B cell (primary cell): ENCODE measurements at places on chromosomes 1 and 21. TPM values are rescaled to one million over a fixed set of nuclear protein-coding genes. Genes with fewer than 3 reads are reported as not detected.
A peak's percentile ranks its signal among the peaks of the same experiment; 100 is the strongest.

DNA sequence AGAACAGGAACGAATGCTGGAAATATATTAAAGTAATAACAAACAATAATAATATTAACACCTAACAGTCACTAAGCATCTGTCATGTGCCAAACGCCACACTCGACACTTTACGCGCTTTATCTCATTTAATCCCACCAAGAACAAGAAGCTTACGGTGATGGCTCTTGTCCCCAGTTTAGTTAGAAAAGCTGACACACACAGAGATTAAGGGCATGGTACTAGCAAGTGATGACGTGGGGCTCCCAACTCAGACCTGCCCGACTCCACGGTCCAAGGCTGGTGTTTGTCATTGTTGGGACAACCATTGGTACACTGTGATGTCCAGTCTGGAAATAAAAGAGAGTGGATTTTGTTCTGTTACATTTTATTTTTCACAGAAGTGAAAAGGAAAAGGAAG is 41.1 kb upstream of the KIF26B start:
- H3K27ac ChIP-seq: no peak overlapping the region
- no peak overlapping the region for H3K4me3 ChIP-seq
- no peak for DNase-seq
- H3K36me3 ChIP-seq: no peaks in the 10 kb centered on the region

- H3K36me3 ChIP-seq: peaks cover 4% of the 10 kb centered on the region
- no peaks in the 10 kb centered on the region for H3K27me3 ChIP-seq
- H3K4me1 ChIP-seq: peaks cover 86% of the 10 kb centered on the region
- H3K27ac ChIP-seq: peak overlapping the region; percentile 58
- H3K4me3 ChIP-seq: no peak overlapping the region
These were observed 17.7 kb downstream of the PTPRC start for GRCh38 chr1:198656500-198656932.

Gene CCDC24
- total RNA-seq: 18.0 and 18.4 TPM in 2 replicates

DNA sequence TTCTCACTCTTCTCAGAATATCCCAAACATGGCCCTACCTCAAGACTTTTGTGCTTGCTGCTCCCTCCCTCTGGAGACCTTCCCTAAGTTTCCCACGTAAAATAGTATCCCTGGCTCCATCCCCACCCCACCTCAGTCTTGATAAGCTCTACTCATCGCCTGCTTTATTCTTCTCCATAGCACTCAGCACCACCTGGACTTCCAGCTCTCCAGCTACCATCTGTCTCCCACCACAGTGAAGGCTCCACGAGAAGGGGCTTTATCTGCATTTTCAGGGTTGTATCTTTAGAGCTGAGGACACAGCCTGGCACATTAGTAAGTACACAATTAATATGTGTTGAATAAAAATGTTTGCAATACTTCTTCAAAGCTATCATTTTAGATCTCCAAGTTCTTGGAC is 37.8 kb downstream of the MAB21L3 start:
- H3K27me3 ChIP-seq: no peaks in the 10 kb centered on the region
- no peak for DNase-seq
- H3K4me1 ChIP-seq: peaks cover 11% of the 10 kb centered on the region
- H3K4me3 ChIP-seq: no peak overlapping the region
- H3K36me3 ChIP-seq: no peaks in the 10 kb centered on the region

DNA sequence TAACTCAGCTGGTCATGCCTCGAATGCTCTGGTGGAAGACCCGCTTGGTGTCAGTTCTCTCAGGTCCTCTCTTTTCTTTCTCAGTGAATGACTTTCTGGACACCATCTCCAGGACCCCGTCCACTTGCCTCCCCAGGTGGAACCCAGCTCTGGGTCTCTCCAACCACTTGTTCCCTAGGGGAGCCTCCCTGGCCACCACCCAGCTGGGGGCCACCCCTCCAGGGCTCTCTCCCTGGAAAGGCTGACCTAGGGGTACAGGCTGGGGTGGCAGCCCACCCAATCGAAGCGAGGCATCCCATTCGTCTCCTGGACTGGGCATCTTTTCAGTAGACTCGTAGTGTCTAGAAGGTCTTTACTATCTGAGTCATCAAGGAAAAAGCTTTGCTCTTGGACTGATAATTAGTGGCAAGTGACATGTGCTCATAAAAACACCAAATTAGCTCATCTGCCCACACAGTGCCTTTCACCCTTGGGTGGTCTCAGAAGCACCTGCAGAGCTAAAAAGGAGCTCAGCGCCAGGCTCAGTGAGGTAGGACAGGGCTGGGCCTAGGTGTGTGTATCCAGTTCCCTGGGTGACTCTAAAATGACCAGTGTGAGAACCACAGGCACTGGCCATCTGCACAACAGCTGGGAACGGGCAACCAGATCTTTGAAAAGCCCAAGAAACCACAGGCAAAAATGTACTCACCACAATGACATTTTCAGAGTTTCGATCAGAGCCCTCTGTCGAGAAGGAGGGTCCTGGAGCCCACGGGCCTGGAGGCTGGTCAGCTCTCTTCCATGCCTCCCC is 2.4 kb upstream of the PDXK start:
- no peak overlapping the region for H3K4me3 ChIP-seq
- H3K27me3 ChIP-seq: no peaks in the 10 kb centered on the region
- DNase-seq: peak; percentile 56
- peaks cover 33% of the 10 kb centered on the region for H3K4me1 ChIP-seq

Gene TRIM63
- not detected in 2 replicates for total RNA-seq

Gene LYST
- total RNA-seq: 120 and 128 TPM in 2 replicates

DNA sequence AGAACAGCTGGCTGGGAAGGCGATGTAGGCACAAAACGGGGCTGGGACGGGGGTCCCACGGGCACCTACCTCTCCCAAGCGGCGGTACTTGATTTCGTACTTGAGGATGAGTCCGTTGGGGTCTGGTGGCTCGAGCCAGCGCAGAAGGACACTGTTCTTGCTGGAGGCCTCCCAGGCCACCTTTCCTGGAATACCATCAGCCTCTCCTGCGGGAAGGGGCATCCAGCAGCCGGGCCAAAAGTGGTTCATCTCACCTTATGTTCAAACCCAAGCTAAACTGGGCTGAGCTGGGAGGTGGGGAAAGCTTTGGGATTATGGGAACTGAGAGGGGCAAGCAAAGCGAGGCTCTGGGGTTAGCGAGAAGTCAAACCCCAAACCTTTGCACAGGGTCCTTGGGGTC is 14.3 kb downstream of the INSRR start:
- no peaks in the 10 kb centered on the region for H3K36me3 ChIP-seq
- no peak overlapping the region for H3K4me3 ChIP-seq
- H3K4me1 ChIP-seq: peaks cover 12% of the 10 kb centered on the region
- no peak for DNase-seq
- peaks cover 13% of the 10 kb centered on the region for H3K27me3 ChIP-seq

- no peak overlapping the region for H3K27ac ChIP-seq
- DNase-seq: no peak
- H3K27me3 ChIP-seq: no peaks in the 10 kb centered on the region
- H3K4me3 ChIP-seq: no peak overlapping the region
- peaks cover 10% of the 10 kb centered on the region for H3K36me3 ChIP-seq
- H3K4me1 ChIP-seq: no peaks in the 10 kb centered on the region
These were observed 17.6 kb upstream of the CCT8 start for GRCh38 chr21:29091033-29091432.

Gene AGMAT
- 3.3 and 3.5 TPM in 2 replicates for total RNA-seq

- DNase-seq: no peak
- H3K4me1 ChIP-seq: no peaks in the 10 kb centered on the region
- H3K27me3 ChIP-seq: no peaks in the 10 kb centered on the region
- no peak overlapping the region for H3K27ac ChIP-seq
These were observed 71.9 kb downstream of the NTMT2 start for GRCh38 chr1:170217517-170218256.

- H3K4me1 ChIP-seq: peaks cover 6% of the 10 kb centered on the region
- no peaks in the 10 kb centered on the region for H3K36me3 ChIP-seq
- DNase-seq: no peak
- no peaks in the 10 kb centered on the region for H3K27me3 ChIP-seq
These were observed 118.1 kb downstream of the PGBD5 start for GRCh38 chr1:230308039-230308438.
